Nephron progenitor cell (in vitro differentiated cells): ENCODE measurements at places on chromosomes 2 and 18.
A peak's percentile ranks its signal among the peaks of the same experiment; 100 is the strongest.

DNA sequence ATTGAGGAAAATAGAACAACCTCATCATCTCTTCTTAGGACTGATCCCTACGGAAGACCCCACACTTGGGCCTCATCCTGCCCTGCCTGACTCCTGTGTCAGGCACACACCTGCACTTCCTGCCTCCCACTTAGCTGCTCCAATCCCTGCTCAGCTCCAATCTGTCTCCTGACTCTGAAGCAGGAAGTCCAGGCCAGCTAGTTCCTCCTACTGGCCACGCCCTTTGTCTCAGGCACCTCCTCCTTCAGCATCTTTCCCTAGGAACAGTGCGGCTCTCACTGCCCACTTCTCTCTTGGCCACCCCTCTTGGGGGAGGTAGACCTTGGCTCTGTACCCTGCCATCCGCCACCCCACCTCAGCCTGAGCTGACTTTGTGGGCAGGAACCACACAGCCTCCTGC, 135.8 kb downstream of the CELF4 start:
- no peak for DNase-seq

DNA sequence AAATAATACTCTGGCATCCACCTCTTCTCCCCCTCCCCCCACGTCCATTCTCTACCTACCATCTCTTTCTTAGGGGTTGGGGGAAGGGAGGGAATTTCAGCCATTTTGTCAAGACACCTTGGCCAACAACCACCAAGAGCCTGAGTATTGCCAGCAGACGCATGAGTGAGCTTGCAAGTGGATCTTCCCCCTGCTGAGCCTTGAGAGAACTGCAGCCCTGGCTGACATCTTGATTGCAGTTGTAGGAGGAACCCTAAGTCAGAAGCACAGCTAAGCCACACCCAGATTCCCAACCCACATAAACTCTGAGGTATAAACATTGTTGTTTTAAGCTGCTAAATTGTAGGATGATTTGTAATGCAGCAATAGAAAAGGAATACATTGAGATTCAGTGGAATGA, 165.6 kb downstream of the TMEFF2 start:
- peak; percentile 8 for DNase-seq

DNA sequence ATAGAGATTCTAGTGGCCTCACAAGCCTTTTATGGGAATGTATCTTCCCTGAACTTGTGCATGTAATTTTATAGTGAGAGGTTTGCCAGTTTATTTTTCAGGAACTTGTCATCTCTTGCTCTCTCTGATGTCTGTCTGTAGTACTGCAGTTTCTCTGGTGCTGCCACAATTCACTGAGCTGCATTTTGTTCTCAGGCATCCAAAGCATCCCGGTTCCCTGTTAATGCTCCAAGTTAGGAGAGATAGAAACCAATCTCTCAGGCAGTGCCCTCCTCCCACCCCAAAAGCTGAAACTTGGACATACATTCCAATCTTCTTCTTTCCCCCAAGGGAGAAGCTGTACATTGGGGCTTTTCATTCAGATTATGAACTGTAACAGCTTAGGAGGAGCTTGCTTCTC, 30.1 kb upstream of the GRB14 start:
- no peak for DNase-seq

- no peak for DNase-seq
These were observed 10.4 kb downstream of the FIGLA start for GRCh38 chr2:70779911-70780545.

DNA sequence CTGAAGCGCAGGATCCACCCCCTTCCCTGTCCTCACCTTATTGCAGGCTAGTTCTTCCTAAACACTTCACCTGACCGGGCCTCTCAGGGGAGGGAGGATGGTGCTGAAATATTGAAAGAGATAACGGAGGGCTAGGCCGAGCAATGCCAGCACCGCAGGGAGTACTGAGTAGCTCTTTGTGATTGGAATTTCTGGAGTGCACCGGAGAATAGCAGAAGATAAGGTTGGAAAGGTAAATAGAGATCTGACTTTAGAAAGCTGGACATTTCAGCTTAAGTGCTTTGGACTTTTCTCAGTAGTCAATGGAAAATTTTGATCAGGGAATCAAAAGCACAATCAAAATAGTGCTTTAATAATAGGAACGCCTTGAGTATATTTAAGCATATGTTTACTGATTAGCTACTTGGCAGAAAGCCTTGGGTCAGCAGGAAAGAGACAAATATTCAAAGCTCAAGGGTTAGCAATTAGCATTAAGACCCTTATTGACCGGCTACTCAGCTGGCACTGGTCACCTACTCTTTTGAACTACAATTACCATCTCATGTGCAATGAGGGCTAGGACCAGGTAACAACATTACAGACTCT, 142.9 kb upstream of the NDUFV2 start:
- no peak for DNase-seq

DNA sequence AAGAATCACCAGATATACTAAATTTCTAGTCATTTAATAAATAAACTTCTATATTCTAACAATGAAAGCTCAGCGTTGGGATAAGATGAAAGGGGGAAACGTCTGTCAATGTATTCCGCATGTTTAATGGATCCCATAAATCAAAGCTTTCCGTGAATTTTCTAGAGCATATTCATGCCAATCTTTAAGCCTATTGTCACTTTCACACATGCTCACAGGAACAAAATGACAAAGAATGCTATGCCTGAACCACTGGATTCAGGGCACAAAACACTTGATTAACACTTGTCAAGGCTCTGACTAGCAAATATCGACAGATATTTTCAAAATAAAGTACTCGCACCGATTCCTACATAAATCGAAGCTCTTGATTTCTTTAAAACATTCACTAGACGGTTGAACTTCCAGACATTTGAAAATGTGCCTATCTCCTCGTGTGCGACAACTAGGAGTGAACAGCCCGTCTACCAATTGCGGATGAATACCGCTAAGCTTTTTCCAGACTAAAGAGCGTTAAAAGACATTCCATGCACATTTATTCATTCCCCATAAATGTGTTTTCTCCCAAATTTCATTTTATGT, 1.8 kb downstream of the TLK1 start:
- no peak for DNase-seq

GRCh38 chr2:127027715-127028114, 79.2 kb downstream of the BIN1 start:
- DNase-seq = no peak

DNA sequence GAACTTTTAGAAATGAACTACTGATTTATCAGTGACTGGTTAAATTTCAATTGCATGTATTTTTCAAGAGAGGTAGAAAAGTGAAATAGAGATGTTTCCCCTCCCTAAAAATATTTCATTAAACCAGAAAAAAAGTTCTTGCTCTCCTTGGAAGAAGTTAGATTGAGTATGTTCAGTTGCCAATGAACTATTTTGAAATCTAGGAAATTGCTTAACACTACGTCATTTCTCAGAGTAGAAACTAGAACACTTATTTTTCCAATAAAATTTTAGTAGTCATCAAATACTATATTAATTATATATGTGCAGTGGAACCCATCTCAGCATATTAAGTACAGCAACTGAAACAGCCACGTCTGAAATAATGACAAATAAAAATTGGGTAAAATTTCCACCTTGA, 51.8 kb upstream of the STAT1 start:
- DNase-seq = no peak

DNA sequence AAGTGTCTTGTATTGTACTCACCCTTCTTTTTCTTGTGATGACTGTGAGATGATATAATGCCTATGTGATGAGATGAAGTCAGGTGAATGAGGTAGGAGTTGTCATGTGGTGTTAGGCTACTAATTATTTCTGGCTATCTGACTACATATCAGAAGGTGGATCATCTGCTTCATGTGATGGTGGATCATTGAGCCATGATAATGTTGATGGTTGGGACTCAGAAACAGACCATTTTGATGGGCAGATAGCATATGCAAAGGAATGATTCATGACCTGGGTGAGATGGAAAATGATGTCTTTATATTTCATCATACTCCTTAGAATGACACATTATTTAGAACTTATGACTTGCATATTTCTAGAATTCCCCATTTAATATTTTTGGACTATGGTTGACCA, 19.5 kb downstream of the ANKRD30B start:
- no peak for DNase-seq

- no peak for DNase-seq
These were observed 483.9 kb upstream of the DDX18 start for GRCh38 chr2:117330641-117331040.

DNA sequence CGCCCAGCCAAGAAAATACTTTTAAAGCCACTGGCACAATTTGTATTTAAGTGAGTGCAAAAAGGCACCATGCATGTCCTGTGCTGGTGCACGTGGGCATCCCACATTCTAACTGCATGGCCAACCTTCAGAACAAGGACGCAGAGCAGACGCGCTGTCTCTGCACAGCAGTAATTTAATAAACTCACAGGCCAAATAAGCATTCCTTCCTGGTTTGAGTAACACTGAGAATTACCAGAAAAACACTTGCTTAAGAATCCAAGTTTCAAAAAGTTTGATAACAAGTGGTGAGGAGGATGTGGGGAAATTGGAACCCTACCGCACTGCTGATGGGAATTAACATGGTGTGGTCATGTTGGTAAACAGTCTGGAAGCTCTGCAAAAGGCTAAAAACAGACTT, 38.7 kb downstream of the RPL31 start:
- DNase-seq = no peak

DNA sequence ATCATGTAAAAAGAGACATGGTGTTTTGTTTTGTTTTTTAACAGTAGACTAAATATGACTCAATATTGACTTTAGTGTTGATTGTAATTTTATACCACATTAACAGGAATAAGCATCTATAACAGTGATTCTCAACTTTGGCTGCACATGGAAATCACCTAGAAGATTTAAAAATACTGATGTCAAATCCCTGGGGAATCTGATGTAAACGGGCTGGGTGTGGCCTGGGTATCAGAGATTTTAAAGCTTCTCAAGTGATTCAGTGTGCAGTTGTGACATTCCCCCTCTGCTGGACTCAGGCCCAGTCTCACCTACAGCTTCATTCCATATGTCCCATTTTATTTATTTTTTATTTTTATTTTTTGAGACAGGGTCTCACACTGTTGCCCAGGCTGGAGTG, 82.8 kb upstream of the ATP8B1 start:
- no peak for DNase-seq

DNA sequence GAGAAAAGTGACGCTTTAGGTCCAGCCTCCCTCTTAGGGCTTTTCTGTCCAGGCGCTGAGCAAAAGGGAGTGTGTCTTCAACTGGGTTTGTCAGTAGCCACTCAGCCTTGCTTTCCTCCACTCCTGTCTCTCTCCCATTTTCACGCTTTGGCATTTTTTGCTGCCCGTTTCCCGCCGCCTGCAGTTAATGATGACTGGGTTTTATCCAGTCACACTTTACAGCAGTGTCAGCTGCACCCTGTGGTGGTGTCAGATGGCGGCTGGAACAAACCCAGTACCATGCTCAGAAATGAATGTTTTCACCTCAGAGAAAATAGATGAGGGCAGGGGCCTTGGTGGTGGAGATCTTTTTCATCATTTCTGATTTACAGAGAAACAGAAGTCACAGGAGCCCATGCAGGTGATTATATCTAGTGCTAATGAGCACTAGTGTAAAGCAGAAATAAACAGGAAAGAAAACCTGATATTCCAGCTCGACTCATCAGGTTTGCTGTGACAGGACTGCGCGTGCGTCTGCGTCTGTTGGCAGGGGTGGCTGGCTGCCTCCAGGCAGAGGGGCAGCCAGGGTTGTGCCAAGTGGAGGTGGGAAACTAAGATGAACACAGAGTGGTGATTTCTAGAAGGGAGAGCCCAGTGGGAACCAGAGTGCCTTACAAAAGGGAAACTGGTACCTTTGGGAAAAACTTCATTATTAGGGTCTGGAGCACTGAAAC, 139.9 kb downstream of the TANC1 start:
- DNase-seq = no peak

DNA sequence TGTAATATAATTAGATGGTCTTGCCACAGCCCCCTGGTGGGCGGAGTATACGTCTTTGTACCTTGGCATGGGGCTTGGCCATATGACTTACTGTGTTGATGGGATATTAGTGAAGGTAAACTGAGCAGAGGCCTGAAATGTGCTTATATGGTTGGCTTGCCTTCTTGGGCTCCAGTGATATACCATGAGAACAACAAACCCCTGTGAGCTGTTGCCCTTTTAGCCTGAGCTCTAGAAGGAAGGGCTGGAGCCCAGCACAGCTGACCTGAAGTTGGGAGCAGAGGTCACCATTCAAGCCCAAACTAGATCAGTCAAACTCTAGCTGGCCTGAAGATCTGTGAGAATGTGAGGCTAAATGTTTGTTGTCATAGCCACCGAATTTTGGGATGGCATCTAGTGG, 75.2 kb upstream of the CD302 start:
- peak; percentile 14 for DNase-seq

DNA sequence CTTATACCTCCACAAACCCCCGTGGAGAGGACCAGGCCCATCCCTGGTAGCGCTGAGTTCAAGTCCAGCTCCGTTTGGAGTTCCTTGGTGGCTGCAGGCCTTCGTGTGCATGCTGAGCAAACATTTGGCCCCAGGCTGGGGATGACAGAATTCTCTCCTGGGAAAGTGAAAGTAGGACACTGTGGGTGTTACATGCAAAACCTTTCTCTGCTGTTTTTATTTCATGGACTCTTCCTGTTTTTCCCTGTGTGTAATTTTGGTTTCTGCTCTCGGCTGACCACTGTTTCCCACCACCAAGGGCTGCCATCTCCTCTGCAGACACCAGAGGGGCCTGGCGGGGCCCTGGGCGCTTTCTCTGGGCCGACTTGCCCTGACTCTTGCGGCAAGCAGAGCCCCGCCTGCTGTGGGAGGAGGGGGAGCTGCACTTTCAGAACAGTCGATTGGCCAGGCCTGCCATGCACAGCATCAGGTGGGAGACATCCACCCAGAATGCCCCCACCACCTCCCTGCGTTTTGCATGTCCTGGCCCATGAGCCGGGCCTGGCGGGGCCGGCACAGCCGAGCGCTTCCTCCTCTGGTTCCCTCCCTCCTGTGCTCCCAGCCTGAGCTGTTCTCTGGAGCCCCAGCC, 102.4 kb downstream of the CABLES1 start:
- no peak for DNase-seq

DNA sequence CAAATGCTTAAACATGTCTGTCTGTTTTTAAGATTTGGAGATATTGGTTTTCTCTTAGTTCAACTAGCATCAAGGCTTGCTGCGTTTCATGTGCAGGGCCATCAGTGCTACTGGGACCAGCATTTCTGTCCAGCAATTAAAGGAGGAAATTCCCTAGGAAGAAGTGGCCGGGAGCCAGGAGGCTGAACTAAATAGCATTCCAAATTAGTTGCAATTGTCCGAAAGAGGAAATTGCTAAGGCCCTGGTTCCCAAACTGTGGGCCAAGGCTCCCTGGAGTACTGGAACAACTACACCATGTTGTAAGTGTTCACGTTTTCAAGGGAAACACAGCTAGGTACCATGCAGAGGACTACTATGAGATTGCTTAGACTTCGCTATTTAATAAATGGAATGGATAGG, 257.9 kb downstream of the PTPRM start:
- DNase-seq = no peak

DNA sequence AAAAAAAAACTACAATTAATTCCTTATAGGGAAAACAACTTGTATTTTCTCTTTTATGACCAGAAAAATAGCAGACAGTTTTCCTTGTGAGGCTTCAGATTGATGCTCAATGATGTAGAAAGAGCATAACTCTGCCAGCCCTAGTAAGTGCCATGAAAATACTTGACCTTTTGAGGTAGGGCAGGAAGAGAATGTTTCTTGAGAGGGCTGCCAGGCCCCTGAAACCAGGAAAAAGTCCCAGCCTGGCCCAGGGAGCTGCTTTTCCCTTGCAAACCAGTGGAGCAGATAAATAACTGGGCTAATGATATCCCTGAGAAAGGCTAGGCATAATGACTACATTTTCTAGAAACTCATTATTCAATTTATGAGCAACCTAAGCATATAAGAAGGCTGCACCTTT, 126.8 kb downstream of the SLC8A1 start:
- peak; percentile 7 for DNase-seq
